ENCODE measurements at places on chromosomes 16 and 17.

GRCh38 chr16:79843631-79844043 lies 243.1 kb upstream of the MAF start:
- DNase-seq: no peak

- peak; percentile 50 for DNase-seq
Observed at GRCh38 chr16:70800311-70800710, 647 bp downstream of the VAC14 start.

DNA sequence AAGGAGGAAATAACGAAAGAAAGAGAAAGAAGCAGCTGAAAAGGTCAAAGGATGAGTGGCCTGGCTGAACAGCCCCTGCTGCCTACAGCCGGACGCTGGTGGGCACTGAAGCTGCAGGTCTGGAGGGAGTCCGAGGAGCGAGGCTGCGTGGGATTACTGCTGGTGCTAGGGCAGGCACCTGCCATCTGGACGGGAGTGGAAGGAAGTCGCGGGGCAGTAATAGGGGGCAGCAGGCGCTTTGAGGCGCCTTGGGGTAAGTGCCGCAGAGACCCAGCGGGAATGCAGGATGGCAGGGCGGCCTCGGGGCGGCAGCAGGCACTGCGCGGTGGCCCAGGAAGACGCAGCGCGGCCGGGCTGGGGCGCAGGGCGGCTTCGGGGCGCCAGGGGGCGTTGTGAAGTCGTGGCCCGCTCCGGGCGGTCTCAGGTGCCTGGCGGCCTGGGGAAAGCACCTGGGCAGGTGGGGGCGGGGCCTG lies 303 bp upstream of the SCNN1G start:
- peak; percentile 66 for DNase-seq

DNA sequence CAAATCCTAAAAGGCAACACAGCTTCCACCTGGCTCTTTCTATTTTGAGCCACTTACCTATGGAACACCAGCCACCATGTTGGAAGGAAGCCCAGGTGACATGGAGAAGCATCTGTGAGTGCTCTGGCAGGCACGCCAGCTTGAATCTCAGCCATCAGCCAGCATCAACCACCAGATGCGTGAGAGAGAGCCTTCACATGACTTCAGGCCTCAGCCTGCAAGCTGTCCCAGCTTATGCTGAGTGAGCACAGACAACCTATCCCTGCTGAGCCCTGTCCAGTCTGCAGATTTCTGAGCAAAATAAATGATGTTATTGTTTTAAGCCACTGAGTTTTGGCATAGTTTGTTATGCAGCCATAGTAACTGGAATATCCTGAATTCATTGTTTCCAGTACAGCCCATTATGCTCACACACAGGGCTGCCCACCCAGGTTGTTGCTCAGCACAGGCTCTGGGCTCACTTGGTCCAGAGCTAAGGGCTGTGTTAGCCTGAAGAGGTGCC lies 35.1 kb downstream of the TMEM238L start:
- DNase-seq: no peak

DNA sequence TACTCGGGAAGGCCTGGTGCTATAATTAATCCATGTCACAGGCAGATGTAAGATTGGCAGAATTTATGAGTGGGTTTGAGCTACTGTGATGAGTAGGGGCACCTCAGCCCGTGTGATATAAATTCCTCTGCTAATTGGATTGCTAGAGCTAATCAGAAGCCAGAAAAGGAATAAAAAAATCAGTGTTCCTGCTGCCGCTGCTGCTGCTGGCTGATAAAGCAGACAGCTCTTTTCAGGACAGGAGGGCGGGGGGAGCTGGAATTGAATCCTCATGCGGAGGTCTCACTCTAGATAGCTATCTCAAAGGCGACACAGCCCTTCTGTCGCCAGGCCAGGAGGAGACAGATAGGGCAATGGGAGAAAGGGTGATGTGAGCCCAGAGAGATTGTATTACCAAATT lies 182.7 kb upstream of the ZFHX3 start:
- no peak for DNase-seq

- peak; percentile 66 for DNase-seq
Observed at GRCh38 chr17:32755045-32755805, 121.7 kb downstream of the MYO1D start.

GRCh38 chr17:15424521-15424920 lies 42.9 kb downstream of the CDRT4 start:
- DNase-seq: no peak

DNA sequence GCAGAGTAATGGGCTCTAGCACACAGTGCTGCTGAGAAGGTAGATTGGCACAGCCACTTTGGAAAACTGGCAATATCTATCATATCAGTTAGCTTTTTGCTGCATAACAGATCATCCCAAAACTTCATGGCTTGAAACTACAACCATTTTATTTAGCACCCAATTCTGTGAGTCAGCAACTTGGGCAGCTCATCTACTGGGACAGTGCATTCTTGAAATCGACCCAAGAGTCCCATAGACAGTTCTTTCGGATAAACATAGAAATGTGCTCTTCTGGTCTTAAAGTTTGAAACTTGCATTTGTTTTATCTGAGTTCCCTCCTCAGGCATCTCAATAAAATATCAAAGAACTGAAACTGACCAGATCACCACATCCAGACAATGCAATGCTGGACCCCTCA lies 76.7 kb downstream of the CEP112 start:
- DNase-seq: no peak

DNA sequence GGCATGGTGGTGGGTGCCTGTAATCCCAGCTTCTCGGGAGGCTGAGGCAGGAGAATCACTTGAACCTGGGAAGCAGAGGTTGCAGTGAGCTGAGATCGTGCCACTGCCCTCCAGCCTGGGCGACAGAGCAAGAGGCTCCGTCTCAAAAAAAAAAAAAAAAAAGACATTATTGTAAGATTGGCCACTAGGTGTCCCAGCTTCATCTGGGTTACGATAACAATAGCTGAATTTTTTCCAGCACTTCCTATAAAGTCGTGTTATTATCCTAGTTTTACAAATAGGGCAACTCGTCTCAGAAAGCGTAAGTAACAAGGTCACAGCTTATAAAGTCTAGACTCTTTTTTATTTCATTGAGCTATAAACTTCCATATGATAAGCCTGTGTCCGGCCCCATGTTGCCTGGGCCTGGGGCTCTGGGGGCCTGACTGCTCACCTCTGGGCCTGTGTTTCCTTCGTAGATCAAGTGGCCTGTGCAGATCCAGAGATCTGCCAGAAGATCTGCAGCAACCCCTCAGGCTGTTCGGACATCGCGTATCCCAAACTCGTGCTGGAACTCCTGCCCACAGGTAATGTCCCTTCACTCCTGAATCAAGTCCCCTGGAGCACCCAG lies 60.5 kb downstream of the SLC5A11 start:
- DNase-seq: no peak

GRCh38 chr17:81911277-81911961 lies at the start of gene PCYT2:
TSS of gene PCYT2 (minus strand) at chr17:81911399. CDS start at chr17:81911355, 44 bp downstream.
- peak; percentile 90 for DNase-seq

DNA sequence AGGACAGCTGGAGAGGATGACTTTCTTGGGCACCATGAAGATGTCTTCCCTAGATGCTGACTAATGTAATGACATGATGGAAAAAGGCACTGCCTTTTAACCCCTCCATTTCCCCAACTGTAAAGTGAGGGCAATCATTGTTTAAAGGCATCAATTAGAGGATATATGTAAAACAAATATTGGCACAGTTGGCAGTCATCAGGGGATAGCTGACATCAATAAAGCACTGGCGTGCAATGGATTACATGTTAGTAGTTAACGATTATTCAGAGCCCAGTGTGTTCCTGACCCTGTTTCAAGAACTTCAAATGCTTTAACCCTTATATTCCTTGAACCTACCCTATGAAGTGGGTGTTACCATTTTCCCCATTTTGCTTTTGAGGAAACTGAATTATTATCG lies 100.7 kb downstream of the TMEM114 start:
- DNase-seq: no peak

- no peak for DNase-seq
Observed at GRCh38 chr17:18167421-18167820, 16.2 kb upstream of the ALKBH5 start.

DNA sequence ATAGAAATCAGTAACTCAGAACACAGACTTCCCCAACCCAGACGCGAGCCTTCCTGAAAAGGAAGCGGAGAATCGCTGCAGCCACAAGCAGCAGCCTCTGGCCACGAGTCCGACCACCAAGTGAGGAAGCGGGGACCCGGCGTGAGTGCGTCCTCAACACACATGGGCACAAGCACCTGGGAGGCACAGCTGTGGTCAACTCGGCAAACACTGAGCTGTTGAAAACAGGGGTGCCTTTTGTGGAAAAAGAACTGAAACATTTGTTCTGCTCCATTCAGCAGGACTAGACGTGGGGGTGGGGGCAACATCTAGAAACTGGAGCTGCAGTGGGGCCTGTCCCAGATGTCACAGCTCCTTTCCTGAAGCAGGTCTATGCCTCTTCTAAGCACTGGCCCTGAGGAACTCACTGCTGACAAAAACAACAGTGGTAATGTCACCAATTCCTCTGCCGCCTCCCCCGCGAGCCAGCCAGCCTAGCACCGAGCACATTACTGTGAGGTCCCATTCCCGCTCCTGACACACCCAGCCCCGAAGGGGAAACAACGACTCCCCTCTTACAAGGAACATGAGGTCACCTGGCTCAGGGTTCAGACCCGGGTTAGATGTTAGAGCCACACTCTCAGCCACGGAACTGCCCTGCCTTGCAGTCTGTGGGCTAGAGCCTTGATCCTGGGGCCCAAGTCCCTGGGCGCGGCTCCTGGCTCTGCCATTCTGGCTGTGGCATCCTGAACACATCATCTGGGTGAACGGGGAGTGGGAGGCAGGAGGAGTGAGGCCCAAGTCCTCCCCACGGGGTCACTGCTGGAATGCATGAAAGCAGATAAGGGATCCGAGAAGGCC lies 29.0 kb downstream of the KDM8 start:
- DNase-seq: no peak

DNA sequence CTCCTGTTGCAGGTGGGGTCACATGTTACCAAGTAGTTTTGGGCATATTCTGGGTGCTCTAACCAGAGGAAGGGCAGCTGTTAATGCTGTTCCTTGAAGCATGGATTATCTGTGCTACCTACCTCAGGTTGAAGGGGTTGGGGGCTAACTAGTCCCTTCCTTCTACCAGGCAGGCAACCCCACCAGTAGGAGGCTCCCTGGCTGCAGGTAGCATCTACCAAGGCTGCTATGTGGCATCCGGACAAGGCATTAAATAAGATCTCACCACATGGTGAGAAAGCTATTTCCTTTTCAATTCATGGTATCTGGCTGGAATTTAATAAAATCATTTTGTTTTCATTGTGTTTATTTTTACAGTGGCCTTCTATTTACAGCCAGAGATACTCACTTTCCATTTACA lies 62.5 kb downstream of the CACNG3 start:
- no peak for DNase-seq

GRCh38 chr17:29160253-29160652 lies 19.9 kb downstream of the MYO18A start:
- no peak for DNase-seq

GRCh38 chr16:80309178-80309577 lies 231.6 kb upstream of the DYNLRB2 start:
- DNase-seq: no peak

- no peak for DNase-seq
Observed at GRCh38 chr17:13560935-13561334, 40.8 kb downstream of the HS3ST3A1 start.

DNA sequence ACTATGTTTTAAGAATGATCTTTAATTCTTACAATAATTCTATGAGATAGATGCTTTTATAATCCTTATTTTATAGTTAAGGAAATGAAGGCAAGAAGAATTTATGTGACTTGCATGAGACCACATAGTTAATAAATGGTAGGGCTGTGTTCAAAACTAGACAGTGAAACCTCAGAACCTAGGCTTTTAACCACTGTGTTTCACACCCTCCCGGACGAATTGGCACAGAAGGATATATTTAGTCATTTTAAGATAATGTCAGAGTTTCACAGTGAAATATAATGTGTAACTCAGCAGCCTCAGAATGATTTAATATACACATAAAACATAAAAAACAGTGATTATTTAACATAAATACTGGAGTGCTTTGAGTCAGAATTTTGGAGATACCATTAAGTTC lies 57.0 kb downstream of the NSRP1 start:
- DNase-seq: no peak

DNA sequence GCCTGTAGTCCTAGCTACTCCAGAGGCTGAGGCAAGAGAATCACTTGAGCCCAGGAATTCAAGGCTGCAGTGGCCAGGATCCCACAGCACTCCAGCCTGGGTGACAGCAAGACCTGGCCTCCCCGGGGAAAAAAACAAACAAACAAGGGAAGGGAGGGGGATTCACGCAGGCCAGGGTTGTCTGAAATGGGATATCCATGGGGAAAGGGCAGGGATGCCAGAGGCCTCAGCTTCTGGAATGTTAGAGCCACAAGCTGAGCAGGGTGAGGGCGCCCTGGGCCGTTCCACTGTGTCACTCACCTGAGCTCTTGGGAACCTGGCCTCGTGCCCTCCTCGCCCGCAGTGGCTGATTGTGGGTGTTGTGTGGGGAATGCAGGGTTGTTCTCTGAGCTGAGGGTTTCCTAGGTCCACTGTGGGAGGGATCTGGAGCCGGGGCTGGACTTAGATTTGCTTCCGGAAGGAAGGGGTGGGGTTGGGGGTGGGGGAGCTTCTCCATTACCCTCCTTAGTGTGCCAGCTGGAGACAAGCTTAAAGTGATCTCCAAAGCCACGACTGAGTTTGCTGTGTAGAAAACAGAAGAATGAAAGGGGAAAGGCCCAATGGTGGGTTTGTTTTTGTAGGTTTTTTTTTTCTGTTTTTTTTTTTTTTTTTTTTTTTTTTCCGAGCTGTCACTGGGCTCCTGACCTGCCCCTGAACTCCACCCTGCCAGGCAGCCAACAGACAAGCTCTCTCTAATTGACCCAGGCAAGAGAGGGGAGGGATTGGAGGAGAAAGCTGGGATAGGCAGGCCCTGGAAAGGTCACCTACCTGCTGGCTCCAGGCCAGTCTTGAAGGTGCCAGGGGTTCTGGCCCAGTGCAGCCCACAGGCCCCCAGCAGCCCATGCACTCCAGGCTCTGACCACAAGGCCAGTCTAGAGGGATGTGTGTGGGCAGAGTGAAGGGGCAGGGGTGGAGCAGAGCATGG lies at the start of gene SULT1A1:
TSS of gene SULT1A1 (minus strand) at position 414 of the 964 bp plus-strand sequence. CDS start 1,189 bp downstream, outside the sequence.
- DNase-seq: peak; percentile 24

- no peak for DNase-seq
Observed at GRCh38 chr17:67747681-67748235, 30.0 kb downstream of the NOL11 start.

GRCh38 chr16:58021661-58022551 lies 3.6 kb upstream of the MMP15 start:
- DNase-seq: no peak
